ENCODE measurements at places on chromosomes 3 and 15.

- no peak for DNase-seq
Observed at GRCh38 chr3:30344288-30344687, 262.1 kb upstream of the TGFBR2 start.

DNA sequence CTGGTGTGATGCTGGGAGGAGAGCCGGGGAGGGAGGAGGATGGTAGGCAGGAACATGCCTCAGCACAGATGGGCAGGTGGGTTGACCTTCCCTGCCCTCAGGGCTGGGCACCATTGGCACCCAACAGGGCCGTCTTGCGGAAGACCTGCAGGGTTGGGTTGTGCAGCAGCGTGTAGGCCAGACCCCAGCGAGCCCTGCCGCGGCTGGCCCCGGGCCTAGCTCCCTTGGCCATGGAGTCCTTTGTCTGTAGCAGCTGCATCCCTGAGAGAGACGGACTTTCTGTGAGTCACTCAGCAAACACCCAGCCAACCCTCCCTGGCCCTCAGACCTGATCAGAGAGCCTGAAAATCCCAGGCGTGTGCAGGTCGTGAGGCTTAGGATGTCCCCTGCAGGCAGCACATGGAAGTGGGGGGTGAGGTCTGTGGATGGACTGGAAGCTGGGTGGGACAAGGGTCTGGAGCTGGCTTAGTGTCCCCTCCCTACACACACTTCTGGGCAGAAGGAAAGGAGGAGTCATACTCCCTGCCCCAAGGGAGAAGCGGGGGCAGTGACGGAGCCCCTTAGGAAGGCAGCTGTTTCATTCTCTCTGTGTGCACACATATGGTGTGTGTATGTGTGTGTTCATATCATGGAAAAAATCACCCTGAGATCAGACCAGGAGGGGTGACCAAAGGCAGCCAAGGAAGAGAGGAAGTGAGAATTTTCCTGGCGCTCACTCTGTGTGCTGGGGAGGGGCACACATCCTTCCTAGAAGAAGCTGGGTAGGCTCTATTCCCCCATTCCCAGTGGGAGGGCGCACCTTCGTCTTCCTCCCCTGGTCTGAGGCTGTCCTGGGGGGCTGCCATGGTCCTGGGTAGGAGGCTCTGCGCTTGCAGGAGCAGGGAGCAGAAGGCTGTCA, 6.7 kb downstream of the ISLR start:
- DNase-seq = no peak

DNA sequence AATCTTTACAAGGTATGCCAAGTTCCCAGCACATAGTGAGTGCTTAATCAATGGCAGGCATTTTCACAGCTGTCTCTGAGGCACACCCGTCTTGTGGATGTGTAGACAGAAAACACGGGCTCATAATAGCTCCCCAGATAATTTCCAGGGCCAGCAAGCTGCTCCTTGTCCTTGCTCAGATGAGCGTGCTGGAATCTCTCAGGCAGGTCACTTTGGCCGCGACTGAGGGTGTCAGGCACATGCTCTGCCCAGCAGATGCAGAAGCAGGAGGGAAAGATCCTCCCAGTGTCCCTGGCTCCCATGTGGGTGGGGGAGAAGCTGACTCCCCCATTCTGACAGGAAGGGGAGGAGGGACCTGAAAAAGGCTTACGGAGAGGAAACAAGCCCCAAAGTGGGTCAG, 35.6 kb upstream of the SLC6A1 start:
- DNase-seq = no peak

DNA sequence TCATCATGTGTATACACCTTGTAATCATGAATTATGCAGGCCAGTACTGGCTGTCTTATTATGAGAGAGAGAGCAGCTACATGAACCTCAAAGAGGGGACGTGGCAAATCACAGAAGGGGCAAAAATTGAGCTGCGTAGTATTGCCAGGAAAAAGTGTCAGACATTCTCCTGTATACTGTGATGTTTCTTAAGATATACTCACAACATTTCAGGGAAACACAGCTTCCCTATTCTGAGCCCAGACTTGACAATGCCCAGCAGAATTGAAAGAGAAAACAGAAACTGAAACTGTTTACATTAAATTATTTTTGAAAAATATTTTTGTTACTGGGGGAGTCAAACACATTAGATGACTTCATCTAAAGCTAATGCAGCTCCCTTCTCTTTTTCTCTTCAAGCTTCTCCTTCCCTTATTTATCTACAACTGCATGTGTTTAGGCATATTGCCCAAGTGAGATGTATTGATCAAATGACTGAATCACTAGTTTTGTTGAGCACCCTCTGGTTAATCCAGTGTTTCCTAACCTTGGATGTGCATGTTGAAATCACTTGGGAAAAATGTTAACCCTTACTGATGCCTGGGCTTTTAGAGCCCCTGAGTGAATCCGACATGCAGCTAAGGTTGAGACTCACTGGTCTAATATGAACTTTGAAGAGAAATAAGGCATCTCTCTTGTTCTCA, 39.5 kb downstream of the CADPS start:
- DNase-seq = no peak

DNA sequence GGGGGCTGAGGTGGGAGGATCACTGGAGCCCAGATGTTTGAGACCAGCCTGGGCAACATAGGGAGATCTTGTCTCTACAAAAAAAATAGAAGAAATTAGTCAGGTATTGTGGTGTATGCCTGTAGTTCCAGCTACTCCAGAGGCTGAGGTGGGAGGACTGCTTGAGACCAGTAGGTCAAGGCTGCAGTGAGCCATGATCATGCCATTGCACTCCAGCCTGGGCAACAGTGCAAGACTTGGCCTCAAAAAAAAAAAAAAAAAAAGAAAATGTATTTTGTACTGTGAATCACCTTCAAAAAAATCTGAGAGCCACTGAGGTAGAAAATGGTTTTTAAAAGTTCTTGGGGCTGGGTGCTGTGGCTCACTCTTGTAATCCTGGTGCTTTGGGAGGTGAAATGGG, 4.6 kb downstream of the SNX4 start:
- no peak for DNase-seq

- no peak for DNase-seq
Observed at GRCh38 chr3:123755085-123755484, 129.0 kb downstream of the MYLK start.

DNA sequence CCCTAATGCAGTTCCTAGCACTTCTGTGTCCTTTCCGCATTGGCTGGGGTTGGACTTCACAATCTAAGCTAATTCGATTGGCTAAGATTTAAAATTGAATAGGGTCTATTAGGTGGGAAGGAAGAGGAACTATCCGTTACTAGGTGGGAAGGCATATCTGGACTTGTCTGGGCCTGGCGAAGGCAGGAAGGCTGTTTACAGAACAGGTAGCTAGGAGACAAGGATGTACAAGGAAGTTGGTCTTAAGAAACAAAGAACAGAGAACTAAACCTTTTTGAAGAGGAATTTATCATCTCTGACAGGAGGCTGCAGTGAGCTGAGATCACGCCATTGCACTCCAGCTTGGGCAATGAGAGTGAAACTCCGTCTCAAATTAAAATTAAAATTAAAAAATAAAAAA, 17.3 kb upstream of the ATG7 start:
- no peak for DNase-seq

DNA sequence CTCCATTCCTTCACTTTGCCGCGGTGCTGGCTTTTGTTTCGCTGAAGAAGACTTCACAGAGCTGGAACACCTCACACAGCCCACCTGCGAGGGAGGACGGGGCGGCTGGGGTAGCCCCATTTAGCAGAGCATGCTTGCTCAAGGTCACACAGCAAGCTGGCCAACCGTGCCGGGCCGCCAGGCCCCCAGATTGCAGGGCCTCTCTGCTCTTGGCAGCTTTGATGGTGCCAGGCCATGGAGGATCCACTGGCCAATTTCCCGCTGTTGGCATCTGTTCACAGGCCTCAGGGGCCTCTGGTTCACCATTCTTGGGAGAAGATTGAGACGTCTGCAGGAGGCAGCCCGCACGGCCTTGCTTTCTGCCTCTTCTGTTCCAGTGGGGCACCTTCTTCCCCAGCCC, 77.9 kb upstream of the LINGO1 start:
- DNase-seq = no peak

- DNase-seq = peak; percentile 19
Observed at GRCh38 chr3:57556459-57557084, 498 bp downstream of the PDE12 start.

GRCh38 chr15:62894322-62895085, 148.0 kb upstream of the TPM1 start:
- DNase-seq = no peak

- DNase-seq = no peak
Observed at GRCh38 chr3:128623762-128624176, 26.8 kb downstream of the RPN1 start.

GRCh38 chr15:74844319-74845207, 1.6 kb upstream of the ULK3 start:
- no peak for DNase-seq

- no peak for DNase-seq
Observed at GRCh38 chr15:47620960-47621681, 96.2 kb upstream of the SEMA6D start.

GRCh38 chr3:62011666-62012065, 361.7 kb downstream of the FEZF2 start:
- no peak for DNase-seq

GRCh38 chr3:184110316-184110725, 13.5 kb downstream of the HTR3E start:
- no peak for DNase-seq

- no peak for DNase-seq
Observed at GRCh38 chr3:13332158-13332557, 88.0 kb downstream of the NUP210 start.

DNA sequence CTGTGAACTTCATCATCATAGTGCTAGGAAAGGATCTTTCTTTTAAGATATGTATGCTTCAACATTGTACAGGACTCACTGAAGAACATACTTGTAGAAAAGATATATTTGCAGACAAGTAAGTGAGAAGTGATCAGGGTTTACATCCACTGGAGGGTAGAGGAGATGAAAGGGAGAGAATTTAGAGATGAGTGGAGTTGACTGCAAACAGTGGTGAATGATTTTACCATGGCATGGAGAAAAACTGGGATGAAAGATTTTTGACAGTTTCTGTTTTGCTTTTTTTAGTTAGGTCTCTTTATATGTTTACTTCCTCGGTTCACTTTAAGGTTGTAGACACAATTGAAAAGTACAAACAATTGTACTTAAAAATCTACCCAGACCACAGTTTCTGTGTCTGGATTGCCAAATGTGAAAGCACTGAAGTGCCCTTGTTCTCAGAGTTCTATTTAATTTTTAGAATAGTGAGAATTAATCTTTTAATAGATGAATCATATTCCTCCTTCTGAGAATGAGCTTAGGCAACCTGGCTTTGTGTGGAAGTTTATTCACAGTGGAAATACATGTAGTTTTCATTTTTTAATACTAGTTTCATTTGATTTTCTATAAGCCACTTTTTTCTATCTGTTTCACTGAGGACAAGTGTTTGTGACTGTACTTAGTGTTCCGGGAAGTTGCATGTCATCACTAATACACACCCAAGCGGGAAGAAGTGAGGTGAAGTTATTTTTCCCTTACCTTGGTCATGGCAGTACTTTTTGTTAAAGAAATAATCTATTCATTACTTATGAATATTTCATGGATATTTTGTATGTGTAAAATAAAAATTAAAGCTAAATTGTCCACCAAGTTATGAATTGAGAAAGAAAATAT, 1.8 kb upstream of the GPR171 start:
- no peak for DNase-seq

DNA sequence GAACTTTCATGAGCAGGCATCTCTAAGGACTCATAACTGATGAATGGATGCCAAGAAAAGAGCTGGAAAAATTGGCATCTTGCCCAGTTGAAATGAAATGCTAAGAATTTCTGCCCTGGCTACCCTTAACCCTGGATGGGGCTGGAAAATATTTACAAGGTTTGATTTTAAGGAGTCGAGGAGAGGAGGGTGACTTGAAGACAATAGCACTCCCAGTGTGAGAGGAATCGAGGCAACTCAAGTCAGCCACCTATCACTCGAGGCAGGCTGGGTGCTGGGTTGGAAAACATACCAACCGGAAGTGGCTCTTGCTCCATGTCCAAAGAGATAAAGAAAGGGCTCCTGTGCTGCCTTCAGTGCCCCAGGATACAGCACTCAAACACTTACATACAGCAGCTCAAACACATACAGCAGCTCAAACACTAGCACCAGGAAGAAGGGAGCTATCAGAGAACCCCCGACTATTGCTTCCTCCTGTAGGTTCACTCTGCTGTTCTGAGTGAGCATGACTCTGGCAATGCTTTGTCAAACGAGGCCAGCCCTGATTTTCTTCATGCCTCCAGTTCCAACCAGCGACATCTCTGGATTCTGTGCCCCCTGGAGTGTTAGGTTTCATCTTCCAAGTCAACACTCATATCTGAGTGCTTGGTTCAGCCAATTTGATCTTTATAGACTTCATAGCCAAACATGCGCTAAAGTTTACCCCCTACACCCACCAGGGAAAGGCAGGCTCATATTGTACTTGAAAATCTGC, 4.9 kb downstream of the PRICKLE2 start:
- no peak for DNase-seq

GRCh38 chr3:191393146-191393545, 62.8 kb upstream of the UTS2B start:
- no peak for DNase-seq

DNA sequence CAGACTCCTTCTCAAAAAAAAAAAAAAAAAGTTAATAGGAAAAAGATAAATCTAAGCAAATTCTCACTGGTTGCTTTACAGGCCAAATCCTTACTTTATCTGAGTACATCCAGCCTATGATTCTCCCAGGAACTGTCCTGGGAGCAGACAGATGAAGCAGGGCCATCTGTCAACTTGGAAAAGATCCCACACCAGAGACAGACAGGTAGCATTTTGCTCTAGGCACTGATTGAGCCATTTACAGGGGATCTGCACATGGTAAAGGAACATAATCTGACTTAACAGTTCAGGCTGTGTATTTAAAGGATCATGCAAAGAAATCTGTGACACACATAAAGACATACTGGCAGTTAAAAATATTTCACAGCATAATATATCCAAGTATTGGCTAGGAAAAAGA, 1006.5 kb downstream of the TBL1XR1 start:
- DNase-seq = no peak

DNA sequence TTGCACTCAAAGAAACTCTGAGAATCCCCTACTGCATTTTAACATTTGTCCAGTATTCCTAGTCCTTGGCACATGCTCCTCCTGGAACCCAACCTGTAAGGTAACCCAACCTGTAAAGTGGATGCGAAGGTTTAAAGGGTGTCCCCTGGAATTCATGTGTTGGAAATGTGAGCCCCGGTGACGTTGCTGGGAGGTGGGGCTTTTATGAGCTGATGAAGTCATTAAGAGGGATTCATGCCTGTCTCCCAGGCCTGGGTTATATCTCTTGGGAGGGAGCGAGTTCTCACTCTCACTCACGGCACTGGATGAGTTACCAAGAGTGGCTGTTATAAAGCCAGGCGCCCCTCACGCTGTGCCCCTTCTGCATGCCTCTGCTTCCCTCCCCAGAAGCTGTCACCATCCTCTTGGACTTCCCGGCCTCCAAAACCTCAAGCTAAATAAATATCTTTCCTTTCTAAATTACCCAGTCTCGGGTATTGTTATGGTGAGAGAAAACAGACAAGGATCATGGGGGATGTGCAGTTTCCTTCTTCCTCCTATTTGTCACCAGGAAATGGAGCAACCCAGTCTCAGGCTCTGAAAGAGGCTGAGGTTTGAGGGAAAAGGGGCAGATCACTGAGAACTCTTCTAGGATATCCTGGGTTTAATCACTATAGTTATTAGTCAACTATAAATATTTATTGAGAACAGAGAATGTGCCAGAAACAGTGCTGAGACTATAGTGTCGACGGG, 7.6 kb downstream of the XXYLT1 start:
- no peak for DNase-seq

Measured in stimulated activated CD4-positive, alpha-beta T cell treated with anti-CD3 and anti-CD28 coated beads, Interleukin-12 subunit alpha, Interleukin-12 subunit beta, amount 100 ng/mL, for 24 hours (primary cell).